NCI-H226 (cell line): ENCODE measurements at places on chromosomes 7 and 10.
A peak's percentile ranks its signal among the peaks of the same experiment; 100 is the strongest.

DNA sequence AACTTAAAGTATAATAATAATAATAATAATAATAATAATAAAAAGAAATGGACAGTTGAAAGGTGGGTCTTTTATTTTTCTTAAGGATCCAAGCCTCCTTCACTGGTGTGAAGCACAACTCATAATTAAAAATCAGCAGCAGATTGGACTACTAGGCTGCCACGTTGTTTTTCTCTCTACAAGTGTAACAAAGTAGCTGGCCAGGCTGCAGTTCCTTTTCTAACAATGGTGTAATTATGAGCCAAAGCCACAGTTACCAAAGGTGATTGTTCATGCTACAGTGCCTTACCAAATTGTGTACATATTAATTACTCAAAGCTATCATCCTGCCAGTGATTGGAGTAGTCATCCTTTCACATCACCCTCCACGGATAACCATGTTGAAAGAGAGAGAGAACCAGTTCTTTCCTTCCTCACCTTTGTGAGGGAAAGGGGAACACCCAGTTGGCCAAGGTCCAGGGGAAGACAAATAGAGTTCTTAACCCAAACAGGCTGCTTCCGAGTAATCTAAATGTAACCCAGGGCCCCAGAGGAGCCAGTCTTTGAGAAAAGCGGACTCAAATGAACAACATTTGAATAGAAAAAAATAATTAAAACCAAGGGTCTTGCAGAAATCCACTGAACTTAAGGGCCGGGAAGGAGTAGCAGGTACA is 86.3 kb upstream of the NPS start:
- no peak for DNase-seq

GRCh38 chr10:93751832-93752231 is 5.9 kb upstream of the LGI1 start:
- DNase-seq = no peak

- no peak for DNase-seq
Observed at GRCh38 chr10:123614888-123615287, 51.3 kb upstream of the GPR26 start.

GRCh38 chr10:61669161-61669725 is 6.5 kb downstream of the CABCOCO1 start:
- no peak for DNase-seq

DNA sequence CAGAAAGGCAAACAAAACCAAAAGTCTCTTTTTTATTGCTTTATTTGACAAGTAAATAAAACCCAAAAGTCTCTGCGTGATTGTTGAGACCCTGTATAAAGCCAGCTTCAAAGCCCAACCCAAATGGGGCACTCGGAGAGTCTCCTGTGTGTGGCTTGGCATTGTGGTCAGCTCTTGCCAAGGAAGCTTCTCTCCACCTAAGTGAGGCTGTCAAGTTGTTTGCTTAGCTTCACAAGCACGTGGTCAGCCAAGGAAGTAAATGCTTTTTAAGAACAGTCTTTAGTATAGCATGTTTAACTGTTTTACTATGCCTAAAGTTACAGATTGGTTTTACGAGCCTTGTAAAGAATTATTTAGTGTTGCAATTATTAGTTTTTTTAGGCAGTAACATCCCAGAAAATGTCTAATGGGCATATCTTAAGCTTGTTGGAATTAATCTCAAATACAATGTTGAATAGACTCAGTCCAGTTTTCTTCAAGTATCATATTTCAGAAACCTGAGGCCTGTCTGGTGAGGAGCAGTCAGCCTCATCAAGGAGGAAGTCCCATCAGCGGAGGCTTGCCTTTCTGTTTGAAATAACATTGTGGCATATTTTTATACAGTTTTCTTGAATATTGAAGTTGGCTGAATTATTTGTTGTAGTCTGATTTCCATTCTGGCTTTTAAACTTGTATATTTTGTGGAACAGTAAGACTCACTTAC is 144.3 kb downstream of the ANKRD30A start:
- no peak for DNase-seq

DNA sequence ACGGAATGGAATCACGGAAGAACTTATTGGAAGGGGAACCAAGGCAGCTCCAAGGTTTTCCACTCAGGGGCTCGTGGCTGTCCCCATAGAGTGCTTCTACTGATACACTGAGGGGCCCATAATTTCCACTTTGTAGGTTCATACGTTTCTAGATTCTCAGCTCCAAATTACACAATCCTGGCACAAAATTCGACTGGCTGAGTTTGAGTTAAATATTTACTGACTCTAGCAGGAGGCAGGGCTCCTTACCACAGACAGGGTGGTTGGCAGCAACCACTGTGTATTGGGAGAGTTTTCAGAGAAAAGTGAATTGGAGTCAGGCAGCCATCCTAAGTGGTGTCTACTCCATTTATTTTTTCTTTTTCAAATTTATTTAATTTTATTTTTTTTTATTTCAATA is 55.4 kb upstream of the SEC61G start:
- DNase-seq = no peak

GRCh38 chr7:55517191-55517633 is 55.1 kb downstream of the VOPP1 start:
- DNase-seq = no peak

DNA sequence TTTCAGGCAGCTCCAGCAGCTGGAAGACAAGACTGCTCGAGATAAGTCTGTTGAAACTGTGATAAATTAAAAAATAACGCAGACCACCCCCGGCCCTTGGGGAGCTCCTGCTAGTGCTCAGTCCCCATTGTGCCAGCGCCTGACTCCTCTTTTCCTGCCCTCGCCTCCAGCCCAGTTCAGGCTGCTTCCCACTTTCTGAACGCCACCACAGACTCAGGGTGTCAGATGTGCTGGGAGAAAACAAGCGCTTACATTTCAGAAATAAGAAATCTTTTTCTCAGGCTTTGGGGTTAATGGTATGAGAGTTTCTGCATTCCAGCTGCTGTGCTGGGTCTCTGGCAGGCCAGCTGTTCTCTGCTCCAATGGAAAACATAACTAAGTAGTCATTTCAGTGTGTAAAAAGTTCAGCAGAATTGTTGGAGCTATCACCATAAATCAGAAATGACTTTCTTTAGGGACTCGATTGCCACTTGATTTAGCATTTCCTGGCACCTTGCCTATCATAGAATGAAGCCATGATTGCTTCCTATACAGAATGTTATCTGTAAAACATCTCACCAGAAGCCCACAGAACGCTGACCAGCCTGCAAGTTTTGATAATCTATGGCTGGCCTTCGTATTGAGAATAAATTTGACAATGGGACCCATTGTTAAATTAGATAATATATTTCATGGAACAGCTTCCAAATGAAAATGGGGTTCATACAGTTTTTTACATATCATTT is 257.0 kb upstream of the ZNF32 start:
- DNase-seq = no peak

DNA sequence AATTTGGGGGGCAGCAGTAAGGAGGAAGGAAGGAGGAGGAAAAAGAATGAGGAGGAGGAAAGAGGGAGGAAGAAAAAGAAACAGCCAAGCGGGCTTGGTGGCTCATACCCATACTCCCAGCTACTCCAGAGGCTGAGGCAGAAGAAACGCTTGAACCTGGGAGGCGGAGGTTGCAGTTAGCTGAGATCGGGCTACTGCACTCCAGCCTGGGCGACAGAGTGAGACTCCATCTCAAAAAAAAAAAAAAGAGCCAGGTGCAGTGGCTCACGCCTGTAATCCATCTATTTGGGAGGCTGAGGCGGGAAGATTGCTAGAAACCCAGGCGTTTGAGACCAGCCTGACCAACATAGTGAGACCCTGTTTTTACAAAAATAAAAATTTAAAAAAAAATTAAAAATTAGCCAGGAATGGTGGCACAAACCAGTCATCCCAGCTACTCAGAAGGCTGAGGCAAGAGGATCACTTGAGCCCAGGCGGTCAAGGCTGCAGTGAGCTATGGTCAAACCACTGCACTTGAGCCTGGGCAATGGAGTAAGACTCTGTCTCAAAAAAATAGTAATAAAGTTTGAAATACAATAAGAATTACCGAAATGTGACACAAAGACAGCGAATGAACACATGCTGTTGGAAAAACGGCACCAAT is 14.1 kb upstream of the CRCP start:
- DNase-seq = no peak

GRCh38 chr7:12032146-12032545 is 178.9 kb upstream of the TMEM106B start:
- no peak for DNase-seq

DNA sequence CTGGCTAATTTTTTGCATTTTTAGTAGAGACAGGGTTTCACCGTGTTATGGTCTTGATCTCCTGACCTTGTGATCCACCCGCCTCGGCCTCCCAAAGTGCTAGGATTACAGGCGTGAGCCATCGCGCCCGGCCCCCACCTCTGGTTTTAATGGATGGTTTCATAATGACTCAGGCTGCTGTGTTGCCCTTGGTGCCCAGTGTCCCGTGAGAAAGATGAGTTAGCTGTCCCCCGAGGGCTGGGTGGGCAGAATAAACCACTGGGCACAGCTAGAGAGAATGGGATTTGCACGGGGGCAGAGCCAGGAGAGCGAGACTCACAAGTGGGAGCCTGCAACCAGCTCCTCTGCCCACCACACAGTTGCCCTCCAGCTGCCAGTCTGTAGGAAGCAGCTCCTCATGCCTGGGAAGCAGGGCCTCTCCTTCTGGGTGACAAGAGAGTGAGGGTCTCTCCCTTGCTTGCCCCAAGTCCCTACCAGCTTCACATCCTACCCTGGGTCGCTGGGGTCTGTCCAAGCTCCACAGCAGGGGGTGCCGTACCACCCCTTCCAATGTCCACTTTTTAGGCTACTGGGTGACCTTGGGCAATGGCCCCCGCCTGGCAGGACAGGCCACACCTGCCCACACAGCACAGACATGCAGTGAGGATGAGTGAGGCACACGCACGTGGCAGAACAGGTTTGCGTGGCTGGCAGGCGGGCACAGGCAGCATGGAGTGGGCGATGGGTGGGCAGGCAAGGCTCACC is 16.1 kb upstream of the NDST2 start:
- DNase-seq = no peak

GRCh38 chr10:43237631-43238446 is 29.0 kb downstream of the RASGEF1A start:
- DNase-seq = no peak

- no peak for DNase-seq
Observed at GRCh38 chr10:119805702-119806230, 66.9 kb downstream of the MCMBP start.

DNA sequence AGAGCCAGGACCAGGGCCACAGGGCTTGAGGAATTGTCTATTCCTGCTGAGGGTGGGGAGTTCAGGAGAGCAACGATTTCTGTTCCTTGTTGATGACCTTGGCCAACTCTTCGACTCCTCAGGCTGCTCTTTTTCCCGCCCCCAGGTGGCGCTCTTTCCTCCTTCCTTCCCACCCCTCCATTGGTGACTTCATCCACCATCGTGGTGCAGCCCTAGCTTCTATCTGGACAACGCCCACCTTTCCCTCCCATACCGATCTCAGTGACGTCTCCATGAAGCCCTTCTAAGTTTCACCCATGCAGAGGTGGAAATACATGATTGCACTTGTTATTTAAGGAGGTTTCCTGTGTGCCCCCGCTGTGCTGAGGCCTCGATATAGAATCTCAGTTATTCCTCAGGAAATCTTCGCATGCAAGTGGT is 22.1 kb upstream of the CARD11 start:
- DNase-seq = peak; percentile 36

GRCh38 chr10:93912444-93912843 is 18.7 kb downstream of the SLC35G1 start:
- no peak for DNase-seq

- DNase-seq = no peak
Observed at GRCh38 chr10:101310529-101311184, 43.3 kb upstream of the BTRC start.

DNA sequence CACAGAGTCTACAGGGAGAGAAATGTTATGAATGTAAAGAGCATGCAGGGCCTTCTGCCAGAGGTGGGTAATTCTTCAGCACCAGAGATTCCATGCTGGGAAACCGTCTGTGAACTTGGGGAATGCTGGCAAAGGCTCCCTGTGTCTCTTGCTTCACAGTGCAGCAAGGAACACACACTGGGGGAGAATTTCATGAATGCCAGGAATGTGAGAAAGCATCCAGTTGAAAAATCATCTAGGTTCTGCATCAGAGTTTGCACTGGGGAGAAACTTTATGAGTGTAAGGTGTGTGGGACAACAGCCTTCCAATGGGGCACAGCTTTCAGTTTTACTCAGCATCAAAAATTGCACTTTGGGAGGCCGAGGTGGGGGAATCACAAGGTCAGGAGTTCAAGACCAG is 224.3 kb upstream of the IGFBP3 start:
- peak; percentile 100 for DNase-seq

DNA sequence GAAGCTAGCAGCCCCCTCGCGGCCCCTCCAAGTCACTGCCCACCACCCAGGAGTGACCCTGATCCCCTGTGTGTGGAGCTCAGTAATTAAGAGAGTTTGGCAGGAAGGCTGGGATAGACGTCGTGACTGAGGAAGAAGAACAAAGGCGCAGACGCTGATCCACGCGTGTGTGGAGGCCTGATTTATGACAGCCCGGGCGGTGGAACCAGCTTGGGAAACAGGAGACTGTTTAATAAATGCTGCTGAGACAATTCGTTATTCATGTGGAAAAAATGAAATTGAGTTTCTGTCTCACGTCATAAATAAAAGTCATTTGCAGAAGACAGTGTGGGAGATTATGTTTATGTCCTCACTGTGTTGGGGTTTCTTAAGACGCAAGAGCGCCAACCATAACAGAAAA is 130.8 kb downstream of the ELFN1 start:
- no peak for DNase-seq

- peak; percentile 37 for DNase-seq
Observed at GRCh38 chr7:81004098-81004497, 85.2 kb upstream of the SEMA3C start.
